ENCODE measurements at places on chromosomes 6 and 20.

- DNase-seq = no peak
These were observed 165.2 kb upstream of the CST7 start for GRCh38 chr20:24783631-24784492.

- no peak for DNase-seq
These were observed 91.7 kb downstream of the CD24 start for GRCh38 chr6:106882601-106883518.

GRCh38 chr6:39439342-39440038 lies 117.0 kb upstream of the KCNK16 start:
- no peak for DNase-seq

- DNase-seq = no peak
These were observed 92.3 kb upstream of the ELOVL5 start for GRCh38 chr6:53441035-53441493.

DNA sequence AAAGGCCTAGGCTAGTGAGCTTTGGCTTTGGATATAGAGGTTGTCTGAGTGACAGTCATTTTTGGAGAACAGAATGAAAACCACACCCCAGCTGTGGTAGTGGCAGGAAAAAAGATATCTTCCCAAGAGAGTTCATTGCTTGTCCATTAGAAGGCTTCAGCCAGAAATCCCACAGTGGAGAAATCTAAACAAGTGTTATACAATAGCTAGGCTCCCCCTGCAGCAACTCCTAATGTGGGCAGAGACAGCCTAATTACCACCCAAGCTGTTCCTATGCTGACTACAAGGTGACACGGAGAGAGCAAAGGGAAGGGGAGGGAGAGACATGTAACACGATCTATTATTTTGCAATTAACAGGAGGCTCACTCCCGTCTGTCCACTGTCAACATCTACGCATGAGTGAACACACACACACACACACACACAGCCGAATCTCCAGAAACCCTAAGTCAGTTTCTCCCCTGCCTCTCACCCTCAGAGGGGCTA lies 147.5 kb upstream of the TCF21 start:
- no peak for DNase-seq

GRCh38 chr20:37515876-37516275 lies 5.2 kb upstream of the NNAT start:
- DNase-seq = no peak

DNA sequence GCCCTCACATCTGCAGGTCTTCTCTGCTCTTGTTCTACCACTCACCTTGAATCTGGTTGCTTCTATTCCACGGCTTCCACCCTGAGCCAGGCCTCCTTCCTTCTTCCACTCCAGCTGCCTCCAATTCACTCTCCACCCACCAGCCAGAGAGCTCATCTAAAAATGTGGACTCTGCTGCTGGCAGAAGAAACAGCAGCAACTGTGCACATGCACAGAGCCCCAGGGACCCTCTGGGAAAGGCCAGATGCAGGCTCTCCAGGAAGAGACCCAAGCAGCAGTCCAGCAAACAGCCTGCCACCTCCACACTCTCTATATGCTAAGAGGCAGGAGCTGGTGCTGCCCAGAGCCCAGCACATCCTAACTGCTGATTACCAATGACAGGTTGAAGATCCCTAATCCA lies 162.6 kb upstream of the TOP1 start:
- no peak for DNase-seq

DNA sequence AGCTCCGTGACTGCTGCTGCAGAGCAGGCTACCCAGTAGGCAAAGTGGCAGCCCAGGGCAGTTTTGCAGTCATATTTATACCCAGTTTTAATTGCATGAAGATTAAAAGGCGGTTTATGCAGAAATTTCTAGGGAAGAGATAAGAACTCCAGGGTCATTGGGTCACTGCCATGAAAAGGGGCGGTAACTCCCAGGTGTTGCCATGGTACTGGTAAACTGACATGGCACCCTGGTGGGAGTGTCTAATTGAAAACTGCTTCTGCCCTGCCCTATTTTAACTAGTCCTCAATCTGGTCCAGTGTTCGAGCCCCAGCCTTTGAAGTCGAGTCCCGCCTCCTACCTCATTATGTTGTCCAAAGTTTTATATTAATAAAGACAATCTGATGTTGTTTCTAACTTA lies 75.0 kb upstream of the FUCA2 start:
- no peak for DNase-seq

DNA sequence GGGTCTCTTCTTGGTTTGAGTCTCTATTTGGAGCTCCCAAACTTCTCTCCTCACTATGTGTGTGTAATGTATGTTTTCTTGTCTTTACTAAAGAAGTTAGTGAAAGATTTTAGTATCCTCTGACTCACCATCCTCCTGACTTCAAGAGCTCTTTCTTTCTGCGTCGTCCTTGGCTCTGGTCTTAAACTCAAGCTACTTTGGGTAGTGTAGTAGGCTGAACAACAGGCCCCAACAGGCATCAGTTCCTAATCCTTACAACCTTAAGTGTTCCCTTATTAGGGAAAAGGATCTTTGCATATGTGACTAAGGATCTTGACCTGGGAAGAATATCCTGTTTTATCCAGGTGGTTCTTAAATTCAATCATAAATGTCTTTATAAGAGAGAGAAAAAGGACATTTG lies 810.2 kb downstream of the MAFB start:
- no peak for DNase-seq

DNA sequence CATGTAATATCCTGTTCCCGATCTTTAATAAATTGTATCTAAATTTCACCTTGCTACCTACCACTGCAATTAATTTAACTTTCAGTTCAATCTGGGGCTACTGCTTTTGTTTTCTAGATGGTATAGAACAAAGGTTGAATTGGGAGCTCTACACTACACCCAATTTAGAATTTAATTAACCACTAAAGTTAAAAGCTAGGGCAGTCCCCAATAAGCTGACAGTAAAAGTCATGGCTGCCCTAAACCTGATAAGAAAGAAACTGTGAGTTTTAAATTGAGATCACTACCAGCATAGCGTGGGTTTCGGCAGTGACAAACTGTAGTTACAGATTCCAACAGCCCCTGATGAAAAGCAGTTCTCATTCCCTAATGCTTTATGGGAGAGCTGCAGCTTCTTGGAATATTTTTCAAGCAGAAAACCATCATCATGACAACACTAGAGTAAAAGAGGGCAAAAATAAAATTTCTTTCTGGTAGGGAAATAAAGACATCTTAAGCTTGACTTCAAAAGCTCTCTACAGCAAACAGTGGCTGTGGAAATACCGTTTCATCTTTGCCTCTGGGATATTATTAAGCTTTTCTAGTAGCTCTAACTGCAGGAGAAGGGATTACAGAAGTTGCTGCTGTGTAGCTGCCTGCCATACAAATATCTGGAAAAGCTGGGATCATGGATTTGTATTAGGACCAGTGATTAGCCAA lies 1372.1 kb downstream of the EPHA7 start:
- DNase-seq = no peak

- no peak for DNase-seq
These were observed 2.1 kb downstream of the MAP3K7 start for GRCh38 chr6:90584636-90585255.

DNA sequence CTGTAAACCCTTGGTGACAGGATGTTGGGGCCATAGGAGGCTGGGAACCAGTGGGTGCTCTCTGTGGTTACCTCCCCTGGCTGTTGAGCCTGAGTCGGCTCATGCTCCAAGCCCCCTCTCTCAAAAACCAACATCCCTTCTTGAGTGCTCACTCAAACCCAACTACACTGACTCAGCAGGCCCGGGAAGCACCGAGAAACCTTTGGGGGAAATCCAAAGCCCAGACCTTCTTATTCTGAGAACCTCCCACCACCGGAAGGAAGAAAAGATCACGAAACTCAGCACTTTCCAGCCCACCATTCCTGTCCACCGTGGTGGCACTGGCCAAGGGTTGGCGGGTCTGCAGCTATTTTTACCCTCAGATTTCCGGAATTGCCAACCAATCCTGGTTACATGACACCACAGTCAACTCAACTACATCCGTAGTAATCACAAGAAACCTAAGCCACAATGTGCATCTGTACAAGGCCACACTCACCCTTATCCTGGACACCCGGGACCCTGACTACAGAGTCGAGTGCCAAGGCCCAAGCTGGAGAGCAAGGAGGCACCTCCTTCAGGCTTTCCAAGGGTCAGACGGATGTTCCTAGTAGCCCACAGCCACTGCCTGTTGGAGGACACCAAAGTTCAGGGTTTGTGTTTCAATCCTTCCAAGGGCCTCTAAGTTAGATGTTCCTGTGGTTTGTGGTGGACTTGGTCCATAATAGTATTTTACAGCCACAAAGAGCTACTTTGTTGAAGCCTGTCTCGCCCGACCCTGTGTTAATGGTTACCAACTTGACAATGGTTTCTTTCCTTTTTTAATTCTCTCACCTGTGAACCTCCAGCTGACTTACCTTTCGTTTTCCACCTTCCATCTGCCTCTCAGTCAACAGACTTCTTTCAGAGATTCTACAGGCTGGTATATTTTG lies 317.0 kb downstream of the CDC5L start:
- no peak for DNase-seq

GRCh38 chr20:19304886-19305415 lies 92.5 kb downstream of the SLC24A3 start:
- no peak for DNase-seq

DNA sequence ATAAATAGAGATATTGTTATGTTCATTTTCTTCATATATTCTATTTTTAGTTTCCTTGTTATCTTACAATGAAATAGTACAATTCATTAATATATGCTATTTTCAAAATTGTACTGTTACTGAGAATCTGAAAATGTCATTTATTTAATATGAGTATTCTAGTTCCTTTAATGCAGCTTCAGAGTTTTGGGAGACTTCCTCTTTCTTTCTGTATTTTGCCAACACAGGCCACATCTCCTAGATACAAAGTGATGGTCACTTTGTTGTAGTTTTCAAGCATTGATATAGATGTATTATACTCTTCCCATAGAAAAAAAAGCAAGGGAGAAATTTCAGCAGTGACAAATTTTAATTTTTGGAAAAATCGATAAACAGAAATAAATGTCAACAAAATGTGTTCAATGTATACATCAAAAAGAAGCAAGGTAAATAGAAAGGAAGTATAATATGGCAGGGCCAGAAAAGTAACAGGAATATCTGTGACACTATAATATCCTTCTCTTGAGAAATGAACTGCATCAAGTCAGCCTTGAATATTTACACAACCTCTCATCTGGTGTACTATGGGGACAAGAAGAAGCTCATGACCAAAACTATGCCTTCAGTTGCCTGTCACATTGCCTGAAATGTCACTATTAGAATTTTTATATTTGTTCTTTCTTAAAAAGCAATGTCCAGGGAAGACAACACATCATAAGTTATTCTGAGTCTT lies 396.0 kb downstream of the TBC1D32 start:
- DNase-seq = no peak

DNA sequence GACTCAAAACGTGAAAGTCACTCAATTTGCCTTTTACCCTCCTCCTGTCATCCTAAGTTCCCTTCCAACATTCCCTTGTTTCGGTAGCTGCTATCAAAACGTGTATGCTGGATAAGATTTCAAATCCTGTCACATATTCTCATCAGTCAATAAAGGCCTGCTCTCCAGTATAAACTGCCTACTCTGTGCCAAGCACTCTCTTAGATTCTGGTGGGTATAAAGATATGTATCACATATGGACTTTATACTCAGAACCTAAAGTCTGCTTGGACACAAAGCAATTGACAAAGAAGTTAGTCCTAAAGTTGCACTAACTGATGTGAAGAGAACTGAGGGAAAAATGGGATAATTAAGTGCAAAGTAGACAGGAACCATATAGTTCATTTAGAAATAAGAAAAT lies 476.6 kb upstream of the MARCKS start:
- no peak for DNase-seq

- no peak for DNase-seq
These were observed 244.1 kb downstream of the PTPRK start for GRCh38 chr6:128276311-128276710.

DNA sequence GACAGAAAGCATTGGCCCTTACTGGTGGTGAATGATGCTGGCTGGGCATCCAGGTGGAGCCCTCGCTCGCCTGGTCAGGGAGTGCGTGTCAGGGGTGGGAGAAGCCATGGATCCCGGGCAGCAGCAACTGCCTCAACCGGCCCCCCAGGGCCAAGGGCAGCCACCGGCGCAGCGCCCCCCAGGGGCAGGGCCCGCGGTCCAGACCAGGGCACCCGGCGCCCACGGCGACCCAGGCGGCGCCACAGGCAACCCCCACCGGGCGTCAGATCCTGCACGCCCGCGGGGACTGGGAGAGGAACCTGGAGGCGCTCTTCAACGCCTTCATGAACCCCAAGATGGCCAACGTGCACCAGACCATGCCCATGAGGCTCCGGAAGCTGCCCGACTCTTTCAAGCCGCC lies 101.7 kb upstream of the SAMD5 start:
- DNase-seq = no peak

- DNase-seq = no peak
These were observed 382.4 kb upstream of the ADGRB3 start for GRCh38 chr6:68252632-68253031.

GRCh38 chr20:49675368-49676151 lies 38.1 kb downstream of the B4GALT5 start:
- no peak for DNase-seq

GRCh38 chr6:45655745-45656476 lies 278.2 kb upstream of the SUPT3H start:
- no peak for DNase-seq

GRCh38 chr6:111753573-111753972 lies 119.7 kb downstream of the FYN start:
- DNase-seq = no peak

DNA sequence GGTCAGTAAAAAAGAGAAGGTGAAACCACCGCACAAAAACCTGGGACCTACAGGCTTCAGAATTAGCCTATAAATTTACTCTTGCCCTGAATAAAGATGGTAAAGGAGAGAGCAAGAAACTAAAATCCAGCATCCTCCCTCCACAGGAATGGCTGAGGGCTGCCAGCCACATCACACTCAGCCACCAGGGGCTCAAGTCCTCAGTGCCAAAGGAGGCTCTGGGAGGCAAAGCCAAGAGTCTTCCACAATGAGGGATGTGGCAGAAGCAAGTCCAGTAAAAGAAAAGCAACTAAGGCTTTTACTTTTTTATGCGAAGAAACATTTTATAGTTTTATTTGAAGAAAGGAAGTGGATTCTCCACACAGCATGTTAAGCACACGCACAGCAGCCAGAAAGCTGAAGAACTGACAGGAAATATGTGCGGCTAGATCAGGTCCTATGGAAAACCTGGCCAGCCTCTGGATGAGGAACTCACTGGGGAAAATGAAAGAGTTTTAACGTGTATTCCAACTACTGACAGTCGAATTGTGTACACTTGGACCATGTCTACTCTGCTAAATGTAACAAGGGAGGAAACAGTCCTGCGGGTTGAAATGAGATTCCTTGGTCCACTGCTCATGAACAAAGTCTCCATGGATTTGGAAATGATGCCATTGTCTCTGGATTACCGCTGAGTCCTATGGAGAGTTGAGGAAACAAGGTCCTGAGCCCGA lies 219.4 kb upstream of the SSTR4 start:
- DNase-seq = no peak

DNA sequence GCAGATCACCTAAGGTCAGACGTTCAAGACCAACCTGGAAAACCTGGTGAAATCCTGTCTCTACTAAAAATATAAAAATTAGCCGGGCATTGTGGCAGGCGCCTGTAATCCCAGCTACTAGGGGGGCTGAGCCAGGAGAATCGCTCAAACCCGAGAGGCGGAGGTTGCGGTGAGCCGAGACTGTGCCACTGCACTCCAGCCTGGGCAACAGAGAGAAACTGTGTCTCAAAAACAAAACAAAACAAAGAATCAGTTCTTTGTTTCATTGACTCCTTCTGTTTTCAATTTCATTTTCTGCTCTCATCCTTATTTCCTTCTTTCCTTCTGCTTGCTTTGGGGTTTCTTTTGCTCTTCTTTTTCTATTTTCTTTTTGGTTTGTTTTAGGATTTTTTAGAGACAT lies 8.9 kb upstream of the TMEM14C start:
- DNase-seq = no peak
